WTC11 (cell line): ENCODE measurements at places on chromosomes 12 and 14. TPM values are rescaled to one million over a fixed set of nuclear protein-coding genes. Genes with fewer than 3 reads are reported as not detected.

DNA sequence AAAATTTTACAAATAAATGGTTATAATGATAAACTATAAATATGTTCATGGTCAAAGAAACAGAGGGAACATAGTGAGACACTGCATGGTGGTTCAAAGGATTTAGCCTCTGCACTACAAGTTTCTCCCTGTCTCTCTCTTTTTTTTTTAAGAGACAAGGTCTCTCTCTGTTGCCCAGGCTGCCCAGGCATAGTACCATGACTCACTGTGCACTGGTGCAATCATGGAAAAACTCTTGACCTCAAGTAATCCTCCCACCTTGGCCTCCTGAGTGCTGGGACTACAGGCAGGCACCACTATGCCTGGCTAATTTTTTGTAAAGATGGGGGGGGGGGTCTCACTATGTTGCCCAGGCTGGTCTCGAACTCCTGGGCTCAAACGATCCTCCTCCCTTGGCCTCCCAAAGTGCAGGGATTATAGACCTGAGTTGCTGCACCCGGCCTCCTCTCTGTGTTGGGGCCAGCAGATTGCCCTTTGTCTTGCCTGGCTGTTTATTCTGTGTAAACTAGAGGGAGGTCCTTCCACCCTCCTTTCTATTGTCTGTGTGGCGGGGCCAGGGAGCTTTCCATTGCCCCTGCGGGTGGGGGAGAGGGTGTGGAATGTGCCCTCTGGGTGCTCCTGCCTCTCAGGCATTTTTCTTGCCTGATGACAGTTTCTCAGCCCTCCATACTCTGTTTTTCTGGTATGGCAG lies 22.1 kb downstream of the MTHFD1 start:
- DNase-seq = peak; percentile 44

- DNase-seq = no peak
Observed at GRCh38 chr14:91067186-91067585, 6.7 kb upstream of the RPS6KA5 start.

GUCY2C gene
- total RNA-seq = 3.4 to 4.3 TPM (median 3.9 TPM) in 3 replicates

FOXG1 gene
- 0.09 to 0.18 TPM (median 0.16 TPM) in 3 replicates for total RNA-seq

- no peak for DNase-seq
Observed at GRCh38 chr12:127358888-127359287, 908.1 kb upstream of the TMEM132C start.

KLRK1 gene
- total RNA-seq = 0.15 to 0.23 TPM in 2 of 3 replicates, not detected in the other

DNA sequence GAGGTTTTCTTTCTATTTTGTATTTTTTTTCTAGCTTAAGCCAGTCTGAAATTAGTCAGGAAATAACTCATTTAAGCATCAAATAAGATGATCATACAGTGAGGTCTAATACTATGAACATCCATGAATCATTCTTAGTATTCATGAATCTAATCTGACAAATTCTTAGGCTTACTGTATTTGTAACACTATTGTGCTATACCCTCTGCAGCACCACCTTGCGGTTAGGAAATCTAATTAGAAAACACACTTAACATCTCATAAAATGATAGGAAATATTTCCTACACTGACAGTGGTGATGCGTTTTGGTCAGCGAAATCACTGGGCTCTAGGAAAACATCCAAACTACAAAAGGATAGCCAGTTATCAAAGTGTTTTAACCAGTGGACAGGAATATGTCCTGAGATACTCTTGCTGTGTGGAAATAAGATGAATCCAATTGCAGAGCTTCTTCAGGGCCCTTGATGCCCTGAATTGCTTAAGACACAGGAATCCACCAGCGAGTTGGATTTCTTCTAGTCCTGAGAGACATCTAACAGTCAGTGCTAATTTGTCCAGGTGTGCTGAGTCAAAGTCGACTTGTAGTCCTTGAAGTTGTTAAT lies 109.3 kb upstream of the MYF6 start:
- DNase-seq = peak; percentile 10

HOXC4 gene
- total RNA-seq = 0.14 to 0.46 TPM (median 0.30 TPM) in 3 replicates

DNA sequence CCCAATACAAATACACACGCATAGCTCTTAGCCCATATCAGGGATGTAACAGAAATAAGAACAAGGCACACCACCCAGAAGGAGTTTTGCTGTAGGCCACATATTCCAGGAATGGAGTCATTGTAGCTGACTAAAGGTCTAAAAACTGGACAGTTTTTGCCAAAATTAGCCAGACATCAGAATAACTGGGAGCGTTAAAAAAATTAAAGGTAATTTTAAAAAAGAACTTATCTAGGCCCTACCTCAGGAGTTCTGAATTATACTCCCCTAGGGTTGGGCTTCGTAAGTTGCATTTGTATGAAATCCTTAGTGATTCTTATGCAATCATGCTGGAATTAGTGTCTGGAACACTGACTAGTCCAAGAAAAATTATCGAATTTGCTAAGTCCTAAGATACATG lies 987.7 kb downstream of the GALC start:
- no peak for DNase-seq

NOC4L gene
- 38.0 to 41.4 TPM (median 39.6 TPM) in 3 replicates for total RNA-seq

GRCh38 chr12:89787763-89788162 lies 79.1 kb upstream of the ATP2B1 start:
- no peak for DNase-seq

- DNase-seq = no peak
Observed at GRCh38 chr14:37637341-37637740, 41.9 kb downstream of the TTC6 start.

DNA sequence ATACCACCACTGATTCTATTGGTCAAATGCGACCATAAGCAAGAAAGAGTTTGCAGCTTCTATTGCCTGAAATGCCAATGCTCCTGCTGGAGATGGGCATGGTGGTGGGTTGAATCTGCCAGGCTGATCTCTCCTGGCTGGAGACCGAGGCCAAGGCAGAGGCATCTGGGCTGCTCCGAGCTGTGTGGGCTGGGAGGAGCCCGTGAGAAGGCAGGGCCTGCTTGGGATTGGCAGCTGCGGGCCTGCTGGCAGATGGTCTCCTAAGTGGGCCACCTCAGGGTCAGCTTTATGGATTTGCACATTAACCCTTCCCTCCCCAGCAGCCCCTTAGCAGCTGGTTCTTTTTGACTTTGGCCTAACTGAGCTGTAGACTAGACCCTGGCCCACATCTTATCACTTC lies 25.4 kb downstream of the SRRM4 start:
- DNase-seq = no peak

CLEC4E gene
- total RNA-seq = not detected in 3 replicates

- no peak for DNase-seq
Observed at GRCh38 chr14:79699206-79699605, 512.1 kb downstream of the DIO2 start.

GRCh38 chr14:63896278-63896720 lies 43.5 kb downstream of the SYNE2 start:
- no peak for DNase-seq

NINJ2 gene
- total RNA-seq = 0.41 to 0.73 TPM (median 0.42 TPM) in 3 replicates

PLEKHG3 gene
- total RNA-seq = 70.6 to 75.3 TPM (median 71.8 TPM) in 3 replicates

PIWIL1 gene
- not detected in 3 replicates for total RNA-seq

COL2A1 gene
- total RNA-seq = 18.2 to 24.3 TPM (median 20.9 TPM) in 3 replicates

DNA sequence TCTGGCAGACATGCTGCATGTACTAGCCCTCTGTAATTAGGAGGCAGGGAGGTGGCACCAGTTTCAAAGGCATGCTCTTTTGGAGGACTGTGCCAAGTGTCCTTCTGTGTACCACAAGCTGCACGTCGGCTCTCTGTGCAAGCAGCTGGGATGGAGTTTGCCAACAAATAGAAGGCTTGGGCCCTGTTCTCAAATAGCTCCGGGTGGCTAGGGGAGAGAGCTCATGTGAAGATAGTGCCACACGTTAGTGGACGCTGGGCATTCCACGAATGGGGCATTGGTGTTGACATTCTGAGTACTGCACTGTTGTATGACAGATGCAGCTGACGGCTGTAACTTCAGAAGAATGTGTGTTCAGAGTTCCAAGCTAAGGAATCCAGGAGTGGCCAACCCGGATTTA lies 4.4 kb downstream of the AACS start:
- DNase-seq = no peak

GRCh38 chr14:94464290-94464689 lies 11.7 kb upstream of the SERPINA11 start:
- no peak for DNase-seq

DNA sequence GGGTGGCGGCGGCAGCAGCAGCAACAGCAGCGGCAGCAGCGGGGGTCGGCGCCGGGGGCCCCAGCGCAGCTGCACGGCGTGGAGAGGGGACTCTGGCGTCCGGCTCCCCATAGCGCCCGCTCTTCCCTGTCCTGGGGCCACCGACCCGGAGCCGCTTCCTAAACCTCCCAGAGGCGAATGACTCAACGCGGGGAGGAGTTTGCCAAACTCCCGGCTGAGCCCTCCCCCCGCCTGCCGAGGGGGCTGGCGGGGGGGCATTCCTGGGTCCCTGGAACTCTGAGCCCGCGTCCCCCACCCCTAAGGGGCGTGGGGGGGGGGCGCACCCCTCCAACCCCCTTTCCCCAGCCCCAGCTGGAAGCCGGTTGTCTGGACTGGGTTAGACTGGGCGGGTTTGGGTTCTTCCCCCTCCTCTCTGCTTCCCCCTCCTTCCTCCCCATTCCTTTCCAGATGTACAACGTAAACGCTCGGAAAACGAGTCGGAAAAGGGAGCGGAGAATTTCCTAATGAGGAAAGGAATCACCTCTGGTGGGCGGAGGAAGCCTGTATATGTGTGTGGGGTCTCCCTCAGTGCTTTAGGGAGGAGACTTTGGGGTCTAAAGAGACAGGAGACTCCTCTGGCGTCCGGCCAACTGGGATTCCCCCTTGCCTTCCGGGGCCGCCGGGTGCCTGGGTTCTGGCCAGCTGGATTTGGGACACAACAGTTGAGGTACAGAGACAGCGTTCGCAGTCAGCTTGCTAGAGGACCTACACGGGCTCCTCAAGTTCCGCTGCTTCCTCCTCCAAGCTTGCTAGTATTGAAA lies at the start of gene ITGA5:
TSS of gene ITGA5 (minus strand) at position 179 of the 800 bp plus-strand sequence. CDS start at position 111, 68 bp downstream.
- DNase-seq = peak; percentile 62

ERP29 gene
- total RNA-seq = 162 to 171 TPM (median 168 TPM) in 3 replicates

DNA sequence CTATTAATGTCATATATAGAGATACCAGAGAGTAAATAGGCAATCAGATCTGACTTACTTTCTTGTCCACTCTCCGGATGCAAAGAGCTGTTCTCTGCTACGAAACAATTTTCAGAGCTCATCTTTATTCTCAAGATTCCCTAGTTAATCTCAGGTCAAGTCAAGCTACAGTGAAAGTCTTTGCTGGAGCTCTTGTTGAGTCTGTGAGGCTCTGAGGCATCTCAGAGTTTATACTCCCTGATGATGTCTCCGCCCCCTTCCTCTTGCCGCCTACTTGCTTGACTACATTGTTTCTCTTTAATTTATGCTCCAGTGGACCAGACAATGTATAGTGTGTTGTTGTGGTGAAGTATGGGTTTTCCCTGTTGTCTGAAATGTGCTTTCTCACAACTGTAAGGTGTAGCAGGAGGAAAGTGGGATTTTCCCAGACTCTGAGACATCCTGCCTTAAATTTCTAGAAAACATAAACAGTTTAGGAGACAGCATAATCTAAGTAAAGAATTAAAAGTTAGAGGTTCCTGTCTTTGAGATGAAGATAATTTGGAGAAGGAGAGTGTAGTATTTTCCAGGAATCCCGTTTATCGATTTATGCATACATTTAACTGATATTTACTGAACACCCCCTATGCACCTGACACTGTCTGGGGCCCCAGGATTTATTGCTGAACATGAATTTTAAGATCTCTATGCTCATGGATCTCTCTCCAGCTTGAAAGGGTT lies at the start of gene CD69:
TSS of gene CD69 (minus strand) at position 203 of the 720 bp plus-strand sequence. CDS start at position 122, 81 bp downstream.
- no peak for DNase-seq

DNA sequence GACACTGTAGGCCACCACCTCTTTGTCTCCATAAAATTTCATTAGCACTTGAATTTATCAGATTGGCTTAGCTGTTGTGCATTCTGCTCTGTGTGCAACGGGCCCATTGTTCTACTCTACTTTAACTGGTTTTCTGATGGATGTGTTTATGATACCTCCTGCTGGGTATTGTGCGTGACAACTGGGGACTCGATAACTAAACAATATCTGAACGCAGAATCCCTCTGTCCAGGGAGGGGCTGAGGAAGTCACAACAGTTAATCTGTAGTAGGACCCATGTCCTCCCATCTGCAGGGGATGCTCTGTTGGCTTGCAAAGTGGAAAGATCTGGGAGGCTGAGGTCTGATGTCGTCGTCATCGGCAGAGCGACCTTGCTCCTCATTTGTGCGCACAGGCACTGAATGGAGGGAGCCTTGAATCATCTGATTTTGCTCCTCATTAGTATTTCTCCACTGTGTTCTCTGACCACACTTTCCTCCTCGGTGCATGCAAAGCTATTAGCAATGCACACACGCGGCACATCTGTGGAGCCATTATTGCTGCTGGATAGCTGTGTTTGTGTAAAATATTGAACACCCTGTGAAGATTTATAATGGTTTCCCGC lies 422.5 kb downstream of the NRXN3 start:
- DNase-seq = no peak

KRT86 gene
- total RNA-seq = 0.11 to 0.18 TPM in 2 of 3 replicates, not detected in the other
